Karpas-422 (cell line): ENCODE measurements at places on chromosomes 7 and 10. TPM values are rescaled to one million over a fixed set of nuclear protein-coding genes. Genes with fewer than 3 reads are reported as not detected.

- no peaks in the 10 kb centered on the region for H3K36me3 ChIP-seq
- H3K4me3 ChIP-seq: no peak overlapping the region
- H3K4me1 ChIP-seq: no peaks in the 10 kb centered on the region
Measured at GRCh38 chr10:123284022-123284421, 129.8 kb downstream of the BUB3 start.

Gene NME8
- total RNA-seq: not detected in 2 replicates

Gene MSMB
- total RNA-seq: not detected in 2 replicates

Gene COL13A1
- not detected in 2 replicates for total RNA-seq

Gene DYNC1I1
- total RNA-seq: 0.40 TPM in 1 of 2 replicates, not detected in the other

Gene TYSND1
- 23.6 and 38.2 TPM in 2 replicates for total RNA-seq

GRCh38 chr10:58044072-58044471 lies 223.6 kb downstream of the IPMK start:
- H3K27ac ChIP-seq: no peak overlapping the region
- H3K4me1 ChIP-seq: no peaks in the 10 kb centered on the region
- no peaks in the 10 kb centered on the region for H3K27me3 ChIP-seq
- peak; percentile 15 for DNase-seq

DNA sequence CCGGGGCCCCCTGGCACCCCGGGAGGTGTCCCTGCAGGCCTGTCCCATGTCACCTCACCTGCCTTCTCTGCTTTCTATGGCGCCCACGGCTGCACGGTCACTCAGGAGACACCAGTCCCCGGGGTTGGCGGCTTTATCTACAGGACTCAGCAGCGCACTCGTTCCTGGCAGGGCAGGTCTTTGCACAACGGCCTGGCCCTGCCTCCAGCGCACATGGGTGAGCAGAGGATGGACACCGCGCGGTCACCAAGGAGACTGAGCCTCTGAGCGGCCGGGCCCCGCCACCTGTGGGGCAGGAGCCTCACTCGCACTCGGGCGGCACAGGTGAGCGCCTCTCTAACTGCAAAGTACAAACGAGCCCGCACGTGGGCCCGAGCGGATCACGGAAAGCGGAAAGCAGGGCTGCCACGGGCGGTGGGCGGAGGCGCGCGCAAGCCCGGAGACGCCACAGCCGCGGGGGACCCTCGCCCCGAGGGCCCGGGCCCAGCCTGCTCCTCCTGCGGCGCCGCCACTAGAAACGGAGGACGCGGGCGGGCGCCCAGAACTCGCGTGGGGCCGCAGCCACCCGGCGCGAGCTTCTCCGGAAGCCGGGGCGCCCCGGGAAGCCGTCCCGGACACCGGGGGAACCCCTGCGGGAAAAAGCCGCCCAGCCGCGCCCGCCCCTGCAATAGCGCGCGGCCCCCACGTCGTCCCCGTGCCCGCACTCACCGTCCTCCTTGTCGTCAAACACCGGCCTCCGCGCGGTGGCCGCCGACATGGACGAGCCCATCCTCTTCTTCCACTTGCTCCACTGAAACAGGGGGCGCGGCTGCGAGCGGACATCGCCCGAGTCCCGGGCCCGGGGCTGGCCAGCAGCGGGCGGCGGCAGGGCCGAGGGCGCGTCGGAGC lies 642 bp downstream of the STK32C start:
- H3K4me3 ChIP-seq: no peak overlapping the region
- H3K27ac ChIP-seq: no peak overlapping the region
- no peaks in the 10 kb centered on the region for H3K4me1 ChIP-seq
- no peaks in the 10 kb centered on the region for H3K36me3 ChIP-seq
- H3K27me3 ChIP-seq: no peaks in the 10 kb centered on the region
- no peak for DNase-seq

DNA sequence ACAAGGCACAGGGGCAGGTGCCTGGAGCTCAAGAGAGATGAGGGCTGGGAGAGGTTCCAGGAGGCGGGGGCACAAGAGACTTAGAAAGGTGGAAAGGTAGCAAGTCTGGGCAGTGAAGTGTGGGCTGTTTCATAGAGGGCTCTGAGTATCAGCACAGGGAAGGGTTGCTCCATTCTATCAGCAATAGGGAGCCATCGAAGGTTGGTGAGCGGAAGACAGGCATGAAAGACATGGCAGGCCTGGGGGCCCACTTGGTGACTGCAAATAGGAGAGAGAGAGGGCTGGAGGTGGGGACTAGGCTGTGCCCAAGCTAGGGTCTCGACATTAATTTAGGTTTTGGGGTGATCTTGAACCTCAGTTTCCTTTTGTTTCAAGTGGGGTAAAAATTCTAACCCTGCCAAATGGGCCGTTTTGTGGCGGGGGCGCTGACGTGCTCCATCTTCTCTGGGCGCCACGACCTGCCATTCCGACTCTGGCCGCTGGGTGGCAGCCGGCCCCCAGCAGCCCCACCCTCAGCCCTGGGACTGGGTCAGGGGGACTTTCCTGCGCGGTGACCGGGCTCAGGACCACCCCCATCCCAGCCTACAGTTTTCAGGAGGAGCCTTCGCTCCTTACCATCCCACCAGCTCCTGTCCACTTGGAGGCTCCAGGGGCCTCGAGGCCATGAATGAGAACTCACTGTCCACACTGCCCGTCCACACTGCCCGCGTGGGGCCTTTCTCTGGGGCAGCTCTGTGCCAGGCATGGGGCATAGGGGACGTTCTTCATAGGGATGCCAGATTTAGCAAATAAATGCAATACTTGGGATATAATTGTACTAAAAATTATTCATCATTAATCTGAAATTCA lies 37.2 kb upstream of the PCBD1 start:
- no peaks in the 10 kb centered on the region for H3K36me3 ChIP-seq
- H3K27me3 ChIP-seq: no peaks in the 10 kb centered on the region
- no peak overlapping the region for H3K4me3 ChIP-seq

Gene GPR37
- not detected in 2 replicates for total RNA-seq

- no peaks in the 10 kb centered on the region for H3K27me3 ChIP-seq
- H3K27ac ChIP-seq: no peak overlapping the region
- no peak for DNase-seq
Measured at GRCh38 chr7:20458521-20458920, 127.8 kb downstream of the ITGB8 start.

Gene EVX1
- not detected in 2 replicates for total RNA-seq

DNA sequence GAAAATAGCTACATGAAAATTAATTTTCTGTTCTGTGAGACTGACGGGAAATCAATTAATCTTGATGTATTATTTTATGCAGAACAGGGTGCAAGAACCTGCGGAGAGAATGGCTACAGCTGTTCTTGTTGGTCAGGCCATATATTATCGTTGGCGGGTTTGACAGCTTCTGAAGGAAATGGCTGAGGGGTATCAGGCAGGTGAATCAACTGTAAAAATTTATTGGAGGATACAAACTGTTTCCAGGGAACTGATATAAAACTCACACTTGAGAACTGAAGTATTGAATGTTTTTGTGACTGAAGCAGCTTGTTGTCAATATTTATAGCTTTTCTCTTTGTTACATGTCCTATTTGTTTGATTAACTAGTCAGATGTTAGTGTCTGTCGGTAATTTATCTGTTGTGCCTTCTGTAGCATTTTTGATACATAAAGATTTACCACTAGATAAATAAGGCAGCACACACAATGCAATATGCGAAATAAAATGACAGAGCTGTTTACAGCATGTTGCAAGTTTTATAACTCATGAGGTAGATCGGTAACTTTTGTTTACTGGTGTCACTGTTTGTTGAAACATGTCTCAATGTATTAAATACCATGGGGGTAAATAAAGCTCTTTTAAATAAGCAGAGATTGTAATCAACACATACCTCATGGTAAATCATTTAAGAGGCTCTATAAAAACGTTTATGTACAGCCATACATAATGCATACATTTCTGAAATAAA lies 308.2 kb downstream of the LRMDA start:
- H3K4me1 ChIP-seq: no peaks in the 10 kb centered on the region
- no peaks in the 10 kb centered on the region for H3K36me3 ChIP-seq
- no peak for DNase-seq
- H3K27me3 ChIP-seq: no peaks in the 10 kb centered on the region; the same call in 1 of the 2 replicates
- H3K27ac ChIP-seq: no peak overlapping the region
- H3K4me3 ChIP-seq: no peak overlapping the region
